NAMALWA (cell line): ENCODE measurements at places on chromosomes 2 and 18.

DNA sequence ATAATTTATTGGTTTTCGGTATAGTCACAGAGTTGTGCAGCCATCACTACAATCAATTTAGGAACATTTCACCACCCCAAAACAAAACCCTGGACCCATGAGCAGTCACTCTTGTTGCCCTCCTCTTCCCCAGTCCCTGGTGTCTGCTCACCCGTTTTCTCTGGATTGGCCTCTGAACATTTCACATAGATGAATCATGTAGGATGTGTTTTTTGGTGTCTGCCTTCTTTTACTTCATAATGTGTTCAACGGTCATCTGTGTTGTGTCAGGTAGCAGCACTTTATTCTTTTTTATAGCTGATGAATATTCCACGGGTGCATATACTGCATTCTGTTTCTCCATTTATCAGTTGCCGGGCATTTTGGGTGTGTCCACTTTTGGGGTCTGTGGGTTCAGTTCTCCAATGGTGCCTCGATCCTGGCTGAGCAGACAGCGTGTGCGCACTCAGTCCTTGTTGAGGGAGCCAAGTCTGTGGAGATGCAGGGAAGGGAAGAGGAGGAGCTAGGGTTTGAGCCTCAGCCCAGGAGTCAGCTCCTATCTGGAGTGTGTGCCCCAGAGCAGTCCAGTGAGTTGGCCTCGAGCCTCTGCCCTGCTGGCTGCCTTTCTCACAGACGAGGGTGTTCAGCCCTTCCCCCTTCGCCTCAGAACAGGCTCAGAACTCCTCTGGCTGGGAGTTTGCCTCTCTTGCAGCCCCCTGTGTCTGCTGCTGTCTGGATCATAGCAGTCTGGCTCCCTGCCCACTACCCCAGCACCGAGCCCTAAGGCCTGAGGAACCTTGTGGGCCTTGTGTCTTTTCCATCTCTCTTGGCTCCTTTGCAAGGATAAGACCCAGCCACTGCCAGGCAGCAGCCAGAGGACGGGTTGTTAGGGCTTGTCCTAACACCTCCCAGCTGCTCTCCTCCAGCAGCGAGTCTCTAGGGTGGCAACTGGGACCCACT is 18.0 kb downstream of the C2orf74 start:
- DNase-seq: no peak

- no peak for DNase-seq
Observed at GRCh38 chr2:226077031-226077430, 677.5 kb downstream of the NYAP2 start.

DNA sequence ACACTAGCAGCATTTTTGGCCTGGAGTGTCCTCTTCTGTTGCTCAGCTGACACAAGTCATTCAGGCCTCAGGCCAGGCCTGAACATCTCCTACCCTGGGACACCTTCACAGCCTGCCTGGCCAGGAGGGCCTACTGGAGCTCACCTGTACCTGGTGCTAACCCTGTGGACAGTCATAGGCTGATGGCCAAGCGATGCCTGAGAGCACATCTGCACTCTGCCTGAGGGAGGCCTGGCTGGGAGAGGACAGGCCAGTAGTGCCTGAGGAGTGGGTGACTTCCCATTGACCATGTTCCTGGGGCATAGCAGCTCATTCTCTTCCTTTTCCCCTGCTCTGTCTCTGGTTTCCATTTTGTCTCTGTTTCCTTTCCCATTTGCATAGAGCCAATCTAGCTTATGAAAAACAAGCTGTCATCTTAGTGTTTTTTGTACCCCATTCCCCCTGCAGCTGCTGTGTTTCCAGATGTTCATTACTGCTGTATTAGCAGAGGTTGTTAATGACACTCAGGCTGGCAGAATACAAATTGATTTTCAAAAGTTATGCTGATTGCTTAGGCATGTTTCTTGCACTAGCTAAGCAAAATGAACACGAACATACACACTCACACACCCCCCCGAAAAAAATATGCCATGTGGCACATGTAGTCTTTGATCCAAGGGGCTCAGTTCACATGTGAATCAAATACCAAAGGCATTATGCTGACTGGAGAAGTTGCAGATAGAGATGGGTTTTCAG is 149.7 kb upstream of the HS6ST1 start:
- no peak for DNase-seq

DNA sequence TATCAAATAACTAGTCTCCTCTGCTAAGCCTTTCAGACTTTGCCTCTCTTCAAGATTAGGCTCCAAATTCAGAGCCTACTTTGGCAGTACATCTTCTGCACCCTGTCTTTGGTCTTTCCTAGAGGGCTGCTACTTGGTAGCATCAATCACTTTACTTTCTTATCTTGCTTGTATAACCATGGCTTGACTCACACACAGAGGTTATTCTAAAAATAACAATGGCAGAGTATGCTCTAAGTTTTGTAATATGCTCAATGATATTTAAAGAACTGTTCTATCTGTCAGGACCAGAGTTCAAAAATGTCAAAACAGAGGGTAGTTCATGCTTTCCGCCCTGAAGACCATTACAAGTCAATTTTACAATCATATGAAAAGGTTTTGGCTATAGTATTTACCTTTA is 27.7 kb downstream of the THOC1 start:
- DNase-seq: no peak

GRCh38 chr2:149021761-149022160 is 16.7 kb upstream of the LYPD6B start:
- peak; percentile 73 for DNase-seq

DNA sequence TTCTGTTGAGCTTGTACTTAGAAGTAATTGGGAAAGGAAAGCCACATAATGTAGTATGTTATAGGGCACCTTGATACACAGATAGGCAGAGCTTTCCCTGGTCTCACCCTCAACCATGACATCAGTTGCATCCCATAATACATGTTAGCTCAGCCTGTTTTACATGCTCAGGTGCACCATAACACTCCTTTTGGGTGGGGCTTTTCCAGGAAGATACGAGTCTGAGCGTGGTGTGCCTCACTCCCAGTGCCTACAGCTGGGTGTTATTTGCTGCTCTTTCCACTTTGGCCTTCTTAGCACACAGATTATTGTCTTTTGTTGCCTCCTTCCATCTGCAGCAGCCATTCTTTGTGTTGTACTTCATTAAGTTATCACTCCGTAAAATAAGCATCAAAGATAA is 11.9 kb downstream of the TTC39C start:
- DNase-seq: no peak

DNA sequence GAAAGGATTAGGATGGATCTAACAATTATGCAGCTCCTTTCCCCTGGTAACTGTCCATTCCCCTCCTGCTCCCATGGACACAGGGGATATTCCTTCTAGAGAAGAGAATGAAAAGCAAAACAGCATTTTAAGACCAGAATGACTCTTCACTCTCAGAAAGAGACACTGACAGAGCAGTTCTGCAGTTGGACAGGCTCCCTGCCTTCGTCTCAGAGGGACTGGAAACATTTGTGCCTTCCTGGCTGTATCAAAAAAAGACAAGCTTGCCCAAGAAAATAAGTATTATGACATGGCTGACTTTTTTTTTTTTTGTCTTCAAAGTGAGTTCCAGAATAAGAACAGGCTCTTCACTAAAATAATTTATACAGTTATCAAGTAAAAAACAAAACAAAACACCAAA is 9.5 kb downstream of the PID1 start:
- DNase-seq: no peak

GRCh38 chr18:48035556-48035860 is 105.0 kb upstream of the SMAD2 start:
- no peak for DNase-seq
